ENCODE measurements at places on chromosomes 12 and 14.

GRCh38 chr14:76926521-76927251 is 100.5 kb downstream of the LRRC74A start:
- peak; percentile 62 for DNase-seq

- DNase-seq = no peak
These were observed 36.5 kb downstream of the CCDC63 start for GRCh38 chr12:110883251-110883650.

DNA sequence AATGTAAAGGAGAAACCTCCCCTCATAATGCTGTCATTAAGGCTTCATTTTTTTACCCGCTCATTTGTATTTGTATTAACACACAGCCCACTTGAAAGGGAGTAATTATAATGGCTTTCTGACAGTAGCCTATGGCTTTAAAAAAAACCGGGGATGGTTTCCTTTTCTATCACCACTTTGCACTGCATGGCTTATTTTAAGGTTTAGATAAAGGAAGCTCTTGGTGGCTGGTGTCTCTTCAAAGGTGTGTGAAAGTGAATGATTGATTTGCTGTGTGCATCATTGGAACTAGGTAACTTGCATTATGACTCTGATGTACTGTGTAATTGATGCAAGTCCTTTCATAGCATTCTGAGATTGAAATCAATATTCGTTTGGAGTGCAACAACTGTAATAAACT is 80.7 kb downstream of the NPAS3 start:
- DNase-seq = no peak

DNA sequence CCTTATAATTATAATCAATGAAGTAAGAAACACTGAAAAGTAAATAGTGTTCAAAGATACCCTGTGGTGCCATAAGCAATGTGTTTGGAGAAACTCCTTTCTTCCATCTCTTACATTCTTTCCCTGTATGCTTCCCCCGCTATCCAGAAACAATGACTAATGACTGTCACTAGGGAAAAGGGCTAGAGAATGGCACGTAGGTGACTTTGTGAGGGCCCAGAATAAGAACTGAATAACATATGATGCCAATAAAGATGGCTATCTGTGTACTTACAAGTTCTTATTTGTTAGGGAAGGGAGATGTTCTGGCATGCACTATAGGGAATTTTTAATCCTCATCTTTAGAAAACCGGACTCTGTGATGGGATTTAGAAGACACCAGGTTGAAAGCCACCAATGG is 4.7 kb upstream of the KRT7 start:
- no peak for DNase-seq

- DNase-seq = no peak
These were observed 9.8 kb upstream of the FKBP4 start for GRCh38 chr12:2785017-2785416.

All from CD4-positive, alpha-beta T cell treated with Interleukin-6 for 4 hours (primary cell).